RWPE1 (cell line): ENCODE measurements at places on chromosomes 12 and 14.

GRCh38 chr12:45219621-45220020 is 3.7 kb downstream of the ANO6 start:
- no peak for DNase-seq

GRCh38 chr12:57832966-57833365 is 13.6 kb downstream of the CTDSP2 start:
- no peak for DNase-seq

DNA sequence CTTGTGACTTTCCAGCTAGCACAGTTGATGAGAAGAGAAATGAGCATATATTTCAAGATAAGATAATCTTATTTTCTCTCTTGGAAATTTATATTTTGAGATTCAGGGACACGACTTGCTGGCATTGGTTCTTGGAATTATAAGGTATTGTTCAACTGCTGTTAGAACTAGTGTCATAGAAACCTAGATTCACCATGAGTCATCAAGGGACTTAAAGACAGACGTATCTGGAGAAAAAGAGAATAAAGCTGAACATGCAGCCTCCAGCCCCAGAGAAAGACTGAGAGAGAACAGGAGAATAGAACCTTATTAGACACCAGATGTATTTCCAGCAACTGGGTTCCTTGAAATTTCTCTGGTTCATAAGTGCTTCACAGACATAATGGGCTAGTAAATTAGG is 194.4 kb upstream of the PPFIA2 start:
- DNase-seq: no peak

DNA sequence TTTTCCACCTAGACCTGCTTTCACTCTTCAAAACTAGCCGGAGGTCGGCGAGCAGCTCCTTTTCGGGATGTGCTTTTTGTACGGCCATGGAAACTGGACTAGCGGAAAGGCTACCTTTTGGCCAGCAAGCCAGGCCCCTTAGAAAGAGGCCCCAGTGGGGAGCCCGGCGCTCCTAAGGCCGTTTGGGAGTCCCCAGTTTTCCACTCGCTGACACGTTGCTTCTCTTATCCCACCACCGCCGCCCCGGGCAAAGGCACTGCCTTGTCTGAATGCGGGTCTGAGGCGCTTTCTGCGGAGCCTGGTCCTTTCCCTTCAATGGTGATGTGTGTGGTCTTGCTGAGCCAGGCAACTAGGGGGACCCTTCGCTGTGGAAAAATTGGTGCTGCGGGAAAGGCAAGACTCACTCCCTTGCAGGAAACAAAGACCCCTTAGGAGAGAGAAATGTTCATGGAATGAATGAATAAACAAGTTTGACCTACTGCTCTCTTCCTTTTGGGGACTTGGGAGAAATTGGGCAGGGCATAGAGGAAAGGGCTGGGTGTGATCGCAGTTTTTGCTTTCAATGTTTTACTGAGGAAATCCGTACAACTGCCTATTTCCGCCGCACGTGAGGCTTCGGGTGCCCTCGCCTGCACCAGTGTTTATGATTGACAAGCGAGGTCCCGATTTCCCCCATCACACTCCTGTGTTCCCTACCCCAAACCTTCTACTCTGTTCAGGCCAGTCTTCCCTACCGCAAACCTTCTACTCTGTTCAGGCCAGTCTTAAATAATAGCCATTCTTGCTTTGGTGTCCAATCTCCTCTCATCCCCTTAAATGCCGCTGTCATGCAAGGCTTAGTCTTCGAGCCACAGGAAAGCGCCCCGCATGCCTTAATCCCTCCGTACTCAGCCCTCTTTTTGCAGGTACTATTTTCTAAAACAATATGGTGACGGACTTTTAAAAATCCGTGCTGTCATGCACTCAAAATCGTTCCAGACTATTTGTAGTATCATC is 1.0 kb upstream of the SLC38A2 start:
- peak; percentile 48 for DNase-seq

DNA sequence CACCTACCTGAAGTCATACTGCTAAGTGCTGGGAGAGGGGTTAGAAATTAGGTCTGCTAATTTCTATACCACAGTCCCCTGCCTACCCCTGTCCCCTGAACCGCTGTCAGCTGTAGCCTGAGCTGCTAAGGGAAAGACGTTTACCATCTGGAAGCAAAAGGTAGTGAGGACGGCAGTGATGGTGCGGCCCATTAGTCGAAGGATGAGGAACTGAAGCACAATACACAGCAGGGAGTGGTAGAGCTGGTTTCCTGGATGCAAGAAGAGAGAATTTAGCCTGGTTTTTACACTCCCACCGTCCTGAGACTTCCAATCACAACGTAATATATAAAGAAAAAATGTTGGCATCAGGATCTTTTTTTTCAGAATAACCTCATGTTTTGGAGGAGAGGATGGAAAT is 11.8 kb downstream of the EMG1 start:
- no peak for DNase-seq

DNA sequence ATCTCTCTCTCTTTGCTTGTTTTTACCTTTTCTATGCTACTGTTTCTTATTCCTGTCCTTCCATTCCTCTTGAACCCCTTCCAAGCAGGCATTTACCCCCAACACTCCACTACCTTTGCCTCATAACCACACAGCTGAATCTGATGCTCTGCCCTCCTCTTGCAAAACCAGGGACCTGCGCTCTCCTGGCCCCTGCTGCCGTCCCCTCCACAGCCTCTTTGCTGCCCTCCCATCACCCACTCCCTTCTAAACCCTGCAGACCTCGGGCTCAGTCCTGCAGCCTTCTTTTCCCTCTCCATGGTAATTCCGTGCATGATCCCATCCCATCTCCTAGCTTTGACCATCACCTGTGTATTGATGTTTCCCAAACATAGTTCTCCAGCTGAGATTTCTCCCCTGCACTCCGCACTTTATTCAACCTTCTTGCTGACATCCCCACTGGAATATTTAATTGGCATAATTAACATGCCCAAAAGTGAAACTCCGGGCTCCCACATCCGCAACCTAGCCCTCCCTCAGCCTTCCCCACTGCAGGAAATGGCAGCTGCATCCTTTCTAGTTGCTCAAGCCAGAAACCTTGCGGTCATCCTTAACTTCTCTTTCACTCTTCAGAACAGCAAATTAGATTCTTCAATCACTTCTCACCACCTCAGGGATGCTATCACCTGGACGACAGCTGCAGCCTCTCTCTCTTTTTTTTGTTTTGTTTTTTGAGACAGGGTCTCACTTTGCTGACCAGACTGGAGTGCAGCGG is 16.0 kb downstream of the FIGNL2 start:
- DNase-seq: no peak

DNA sequence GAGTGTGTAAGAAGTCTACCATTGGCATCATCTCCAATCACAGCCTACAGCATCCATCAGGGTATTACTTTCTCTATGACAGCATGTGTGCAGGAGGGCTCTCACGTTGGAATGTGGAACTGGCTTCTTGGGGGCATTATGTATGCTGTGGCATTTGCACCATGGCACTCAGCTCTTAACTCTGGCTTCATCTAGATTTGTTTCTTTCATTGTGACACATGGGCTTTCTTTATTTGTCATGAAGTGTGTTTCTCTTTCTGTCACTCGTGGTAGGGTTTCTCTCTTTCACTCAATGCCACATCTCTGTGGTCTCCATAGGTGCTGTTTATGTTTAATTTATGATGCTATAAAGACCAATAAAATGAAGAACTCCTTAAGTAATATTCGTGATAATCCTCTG is 191.2 kb upstream of the GARIN2 start:
- no peak for DNase-seq

DNA sequence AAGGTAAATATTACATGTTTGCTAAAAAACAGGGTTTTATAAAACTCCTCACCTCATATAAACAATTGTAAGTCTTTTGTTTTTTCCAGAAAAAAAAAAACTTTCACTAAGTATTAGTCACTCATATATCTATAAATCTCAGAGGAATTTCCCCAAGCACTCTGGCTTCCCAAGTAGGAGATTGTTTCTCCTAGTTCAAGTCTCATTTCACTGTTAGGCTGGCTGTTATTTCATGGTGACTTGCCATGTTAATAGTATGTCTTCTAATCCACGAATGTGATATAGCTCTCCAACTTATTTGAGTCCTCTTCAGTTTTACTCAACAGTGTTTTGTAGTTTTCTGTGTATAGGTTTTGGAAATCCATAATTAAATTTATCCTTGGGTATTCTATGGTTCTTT is 61.6 kb downstream of the CAPZA3 start:
- no peak for DNase-seq

DNA sequence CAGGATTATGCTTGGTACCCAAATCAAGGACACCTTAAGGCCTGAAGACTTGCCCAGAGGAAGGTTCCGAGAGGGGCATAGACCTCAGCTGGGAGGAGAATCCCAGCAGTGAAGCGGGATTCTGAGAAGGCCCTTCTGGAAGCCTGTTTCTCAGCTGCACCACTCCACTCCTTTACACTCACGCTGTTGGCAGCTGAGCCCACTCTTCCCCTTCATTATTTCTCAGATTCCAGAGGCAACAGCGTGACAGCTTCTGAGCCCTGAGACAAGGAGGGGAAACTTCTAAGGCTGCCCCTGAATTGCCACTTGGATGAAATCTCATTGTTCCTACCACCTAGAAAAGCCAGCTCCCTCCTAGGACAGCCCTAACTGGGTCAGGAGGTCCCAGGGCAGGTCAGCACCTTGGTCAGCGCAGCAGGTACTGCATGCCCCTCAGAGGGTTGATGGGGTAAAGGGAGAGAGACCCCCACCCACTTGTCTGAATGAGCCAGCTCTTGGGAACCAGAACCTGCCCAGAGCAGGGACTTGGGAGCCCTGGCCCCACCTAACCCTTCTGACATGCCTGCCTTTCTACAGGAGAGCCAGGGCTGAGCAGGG is 53.9 kb downstream of the ISCA2 start:
- no peak for DNase-seq

DNA sequence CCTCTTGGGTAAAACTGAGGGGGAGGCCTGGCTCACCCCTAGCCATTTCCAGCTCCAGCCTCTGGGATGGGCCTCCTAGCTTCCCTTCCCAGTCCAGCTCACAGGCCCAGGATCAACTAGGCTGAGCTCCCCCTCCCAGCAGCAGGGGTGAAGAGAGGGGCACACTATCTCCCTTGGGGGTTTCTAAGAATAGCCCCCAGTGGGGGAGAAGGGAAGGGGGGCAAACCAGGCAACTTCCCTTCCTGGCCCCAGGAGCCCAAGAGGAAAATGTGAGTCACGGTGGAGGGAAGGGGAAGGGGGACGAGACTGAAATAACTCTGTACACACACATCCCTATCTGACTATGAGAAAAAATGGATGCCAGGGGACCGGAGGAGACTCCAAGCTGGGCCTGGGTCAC is 9.0 kb downstream of the ADCY6 start:
- no peak for DNase-seq

DNA sequence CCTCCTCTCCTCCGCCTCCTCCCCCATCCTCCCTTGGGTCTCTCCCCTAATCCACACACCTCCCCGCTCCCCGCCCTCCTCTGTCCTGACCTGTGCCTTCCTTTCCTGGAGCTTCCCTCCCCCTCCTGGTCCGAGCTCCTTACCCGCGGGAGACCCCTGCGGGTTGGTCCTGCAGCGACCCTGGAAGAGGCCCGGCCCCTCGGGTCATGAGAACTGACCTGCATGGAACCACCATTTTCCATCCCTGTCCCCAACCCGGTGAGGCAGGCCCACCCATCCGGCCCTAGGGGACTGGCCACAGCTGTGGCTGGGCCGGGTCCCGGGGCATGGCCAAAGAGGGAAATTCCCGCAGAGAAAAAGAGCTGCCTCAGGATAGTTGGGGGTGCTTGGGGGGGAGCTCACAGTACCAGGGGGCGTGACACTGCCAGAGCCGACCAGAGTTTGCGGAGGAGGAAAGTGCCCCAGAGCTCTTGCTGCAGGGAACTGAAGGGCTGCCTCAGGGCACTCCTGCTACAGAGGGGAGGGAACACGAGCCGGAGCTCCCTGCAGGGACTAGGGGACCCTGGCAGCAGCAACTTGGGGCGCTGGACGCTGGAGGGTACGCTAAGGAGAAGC is 613 bp downstream of the ARHGEF40 start:
- DNase-seq: peak; percentile 14

DNA sequence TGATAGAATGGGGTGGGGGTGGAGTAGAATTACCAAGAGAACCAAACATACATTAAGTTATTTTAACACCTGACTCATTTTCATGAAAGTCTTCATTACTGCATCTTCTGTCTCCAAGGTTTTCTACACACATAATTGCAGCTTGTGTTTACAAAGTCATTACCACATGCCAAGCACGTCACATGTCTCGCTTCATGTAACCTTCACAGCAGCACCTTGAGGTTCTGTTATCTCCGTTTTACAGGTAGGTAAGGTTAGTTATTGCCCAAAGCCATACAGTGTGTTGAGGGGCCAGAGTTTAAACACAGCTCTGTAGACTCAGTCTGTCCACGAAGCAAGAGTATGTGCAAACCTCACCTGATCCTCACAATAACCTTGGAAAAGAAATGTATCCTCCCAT is 64.3 kb upstream of the RBM19 start:
- no peak for DNase-seq

DNA sequence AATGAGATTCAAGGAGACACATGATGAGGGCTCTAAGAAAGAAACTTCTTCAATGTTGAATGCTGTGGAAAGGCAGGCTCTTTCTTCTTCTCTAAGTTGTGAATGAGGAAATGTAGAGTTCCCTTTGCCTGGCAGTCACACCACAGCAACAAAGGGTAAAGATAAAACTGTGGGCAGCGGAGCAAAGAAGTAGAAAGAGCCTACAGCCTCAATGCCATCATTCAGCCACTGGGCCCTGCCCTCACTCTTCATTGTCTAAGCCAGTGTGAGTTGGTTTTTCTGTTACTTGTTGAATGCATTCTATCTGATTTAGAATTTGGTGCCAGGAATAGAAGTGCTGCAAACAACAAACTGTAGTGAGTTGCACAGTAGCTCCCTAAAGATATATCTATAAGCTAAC is 12.2 kb downstream of the SDR9C7 start:
- no peak for DNase-seq

DNA sequence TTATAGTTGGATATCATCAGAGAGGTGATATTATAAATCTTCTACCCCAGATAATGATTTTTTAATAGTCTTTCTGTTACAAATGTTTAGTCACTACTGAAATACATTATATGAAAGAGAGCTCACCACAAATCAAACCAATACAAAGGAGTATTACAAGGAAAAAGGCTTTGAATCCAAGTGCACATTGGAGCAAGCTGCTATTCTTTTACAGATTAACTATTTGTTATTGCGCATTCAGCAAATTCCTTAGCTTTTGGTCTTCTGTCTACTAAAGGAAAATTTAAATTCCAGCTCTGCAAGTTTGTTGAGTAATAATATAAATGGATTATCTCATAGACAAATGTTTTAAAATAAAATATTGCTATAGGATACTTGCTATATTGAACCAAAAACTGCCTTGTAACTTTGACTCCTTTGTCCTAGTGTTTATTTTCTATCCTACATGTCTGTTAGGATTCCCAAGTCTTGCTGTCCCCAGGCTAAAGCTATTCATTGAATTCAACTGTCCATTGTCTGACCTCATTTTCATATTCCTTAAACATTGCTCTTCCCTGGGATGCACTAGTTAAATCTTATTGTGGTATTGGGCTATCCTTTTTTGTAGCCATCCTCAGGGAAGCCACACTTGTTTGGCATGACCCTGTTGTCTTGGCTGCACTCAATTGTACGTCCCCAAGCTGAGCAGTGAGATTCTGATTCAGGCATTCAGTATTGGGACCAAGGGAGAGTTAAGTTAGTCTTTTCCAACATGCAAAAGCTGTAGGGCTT is 41.5 kb downstream of the PDE3A start:
- no peak for DNase-seq

GRCh38 chr12:40226705-40227104 is 1.9 kb downstream of the LRRK2 start:
- peak; percentile 25 for DNase-seq

- no peak for DNase-seq
These were observed 718.0 kb downstream of the C12orf50 start for GRCh38 chr12:87311206-87311605.

- DNase-seq: peak; percentile 80
These were observed 20.9 kb upstream of the BLTP3B start for GRCh38 chr12:100163416-100164152.

GRCh38 chr14:24710403-24711112 is 76.6 kb upstream of the GZMB start:
- DNase-seq: peak; percentile 33
